ENCODE measurements at places on chromosomes 5 and 9.

GRCh38 chr5:158716668-158717067, 383.0 kb downstream of the EBF1 start:
- DNase-seq, result no peak

GRCh38 chr9:69319324-69320025, 5.5 kb upstream of the ENTREP1 start:
- no peak for DNase-seq

- no peak for DNase-seq
These were observed 95.8 kb downstream of the PLCXD3 start for GRCh38 chr5:41414598-41414997.

DNA sequence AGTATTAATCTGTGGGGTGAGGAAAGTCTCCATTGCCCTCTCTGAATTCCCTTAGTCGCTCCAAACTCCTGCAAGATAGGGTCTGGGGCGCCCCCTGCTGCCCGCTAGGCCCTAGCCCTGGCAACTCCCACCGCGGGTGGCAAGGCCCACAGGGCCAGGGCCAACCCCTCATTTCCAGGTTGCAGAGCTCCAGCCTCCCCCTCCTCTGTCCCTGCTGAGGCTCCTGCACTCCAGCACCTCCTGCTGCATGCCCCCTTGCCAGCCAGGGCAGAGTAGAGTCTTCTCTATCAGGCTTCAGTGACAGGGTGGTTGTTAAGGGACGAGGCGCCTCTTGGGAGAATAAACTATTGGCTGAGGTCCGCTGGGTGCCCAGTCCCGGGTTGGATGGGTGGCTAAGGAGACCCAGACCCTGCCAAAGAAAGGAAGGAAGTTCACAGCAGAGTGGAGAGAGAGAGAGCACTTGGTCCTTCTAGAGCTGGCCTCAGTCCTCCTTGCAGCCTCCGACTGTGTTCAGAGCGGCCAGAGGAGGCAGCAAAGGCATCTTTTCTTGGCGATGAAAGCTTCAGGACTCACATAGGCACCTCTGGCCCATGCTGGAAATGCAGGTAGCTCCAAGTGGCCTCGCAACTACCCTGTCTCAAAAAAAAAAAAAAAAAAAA, 45.6 kb downstream of the SAR1B start:
- peak; percentile 76 for DNase-seq

- DNase-seq, result no peak
These were observed 281.2 kb upstream of the RGMB start for GRCh38 chr5:98492258-98492657.

- no peak for DNase-seq
These were observed 84.5 kb upstream of the RAI14 start for GRCh38 chr5:34571677-34572041.

GRCh38 chr5:165722401-165722800, 2217.0 kb downstream of the MAT2B start:
- no peak for DNase-seq

DNA sequence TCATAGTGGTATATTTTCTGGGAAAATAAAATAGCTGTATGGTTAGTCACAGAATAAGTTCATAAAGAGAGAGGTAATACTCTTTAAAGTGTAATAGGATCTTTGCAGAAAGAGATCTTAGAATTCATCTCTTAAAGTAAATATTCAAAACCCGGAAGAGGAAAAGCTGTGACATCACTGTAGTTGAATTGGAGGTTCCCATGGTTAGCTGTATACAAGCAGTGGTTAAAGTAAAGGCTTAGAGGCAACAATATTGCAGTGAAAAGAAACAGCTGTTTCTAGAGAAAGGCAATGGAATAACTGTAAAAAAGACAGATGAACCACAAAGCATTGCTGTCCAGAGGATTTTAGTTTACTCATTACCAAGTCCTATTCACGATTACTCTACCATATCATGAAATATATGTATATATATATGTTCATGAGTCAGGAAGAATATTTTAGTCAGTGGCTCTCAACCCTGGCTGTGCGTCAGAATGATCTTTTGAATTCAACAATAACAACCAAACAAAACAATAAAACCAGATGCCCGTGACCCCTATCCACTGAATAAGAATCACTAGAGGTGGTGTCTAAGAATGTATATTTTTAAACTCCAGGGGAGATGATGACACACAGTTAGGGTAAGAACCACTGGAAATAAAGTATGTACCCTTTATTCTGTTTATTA, 4.7 kb downstream of the ERCC6L2 start:
- DNase-seq, result no peak

- peak; percentile 10 for DNase-seq
These were observed 22.0 kb upstream of the MAPK9 start for GRCh38 chr5:180313677-180314505.

- DNase-seq, result no peak
These were observed 51.9 kb upstream of the TCERG1 start for GRCh38 chr5:146395193-146395592.

GRCh38 chr9:121748074-121748473, 96.6 kb downstream of the DAB2IP start:
- no peak for DNase-seq

- DNase-seq, result no peak
These were observed 1269.9 kb downstream of the FOXD4L5 start for GRCh38 chr9:64015136-64015535.

DNA sequence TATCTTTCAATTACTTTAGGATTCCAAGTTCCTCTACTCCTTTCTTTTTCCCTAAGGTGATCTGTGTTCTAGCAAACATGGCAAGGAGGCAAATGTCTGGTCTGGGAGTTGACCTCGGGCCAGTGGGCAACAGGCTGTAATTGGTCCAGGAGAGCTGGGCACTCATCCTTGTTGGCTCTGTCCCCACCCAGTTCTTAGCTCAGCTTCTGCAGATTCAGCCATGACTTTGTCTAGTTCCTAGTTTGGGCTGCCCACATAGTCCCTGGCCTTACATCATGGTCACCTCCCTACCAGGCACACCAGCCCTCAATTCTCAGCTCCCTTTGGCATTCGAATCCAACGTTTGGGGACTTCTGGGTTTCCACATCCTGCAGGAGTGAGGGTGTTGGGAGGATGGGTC, 92.1 kb upstream of the DAP start:
- no peak for DNase-seq

DNA sequence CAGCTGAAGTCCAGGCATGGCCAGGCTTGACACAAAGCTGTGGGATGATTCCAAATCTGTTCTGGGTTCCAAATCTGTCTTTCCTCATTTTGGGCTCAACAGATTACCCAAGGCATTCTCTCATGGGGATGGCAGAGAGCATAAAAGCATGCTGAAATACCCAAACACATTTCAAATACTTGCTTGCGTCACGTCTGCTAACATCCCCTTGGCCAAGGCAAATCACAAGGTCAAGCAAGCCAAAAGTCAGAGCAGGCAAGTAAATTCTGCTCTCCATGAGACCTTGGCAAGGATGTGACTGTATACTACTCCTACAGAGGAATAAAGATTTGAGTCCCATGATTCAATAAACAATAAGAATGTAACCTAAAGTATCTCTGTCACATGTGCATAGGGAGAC, 306.7 kb downstream of the EPB41L4A start:
- DNase-seq, result no peak

DNA sequence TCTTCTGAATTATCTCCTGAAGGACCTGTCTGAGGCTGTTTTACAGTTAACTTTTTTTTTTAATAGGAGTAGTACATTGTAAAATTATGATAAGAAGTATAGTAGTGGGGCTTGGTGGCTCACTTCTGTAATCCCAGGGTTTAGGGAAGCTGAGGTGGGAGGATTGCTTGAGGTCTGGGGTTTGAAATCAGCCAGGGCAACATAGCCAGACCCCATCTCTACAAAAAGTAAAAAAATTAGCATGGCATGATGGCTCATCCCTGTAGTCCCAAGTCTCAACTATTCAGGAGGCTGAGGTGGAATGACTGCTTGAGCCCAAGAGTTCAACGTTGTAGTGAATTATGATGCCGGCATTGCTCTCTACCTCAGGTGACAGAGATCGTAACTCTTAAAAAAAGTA, 7.0 kb downstream of the IPO11 start:
- no peak for DNase-seq

DNA sequence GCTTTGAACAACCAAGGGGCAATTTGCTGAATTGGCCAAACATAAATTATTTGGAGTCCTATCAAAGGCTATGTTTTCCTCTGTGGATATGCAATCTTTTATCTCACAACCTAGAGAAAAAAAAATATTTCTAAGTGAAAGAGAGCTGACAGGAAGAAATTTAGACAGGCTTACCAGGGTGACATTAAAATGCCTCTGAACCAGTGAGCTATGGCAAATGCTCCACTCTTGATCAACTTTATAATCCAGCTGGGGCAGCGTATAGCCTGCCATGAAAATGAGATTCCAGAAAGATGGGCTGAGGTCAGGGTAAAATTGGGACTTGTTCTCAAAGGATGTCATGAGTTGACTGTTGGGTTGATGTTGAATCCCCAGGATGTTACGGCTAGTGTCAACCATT, 399.3 kb upstream of the TRPC7 start:
- no peak for DNase-seq

DNA sequence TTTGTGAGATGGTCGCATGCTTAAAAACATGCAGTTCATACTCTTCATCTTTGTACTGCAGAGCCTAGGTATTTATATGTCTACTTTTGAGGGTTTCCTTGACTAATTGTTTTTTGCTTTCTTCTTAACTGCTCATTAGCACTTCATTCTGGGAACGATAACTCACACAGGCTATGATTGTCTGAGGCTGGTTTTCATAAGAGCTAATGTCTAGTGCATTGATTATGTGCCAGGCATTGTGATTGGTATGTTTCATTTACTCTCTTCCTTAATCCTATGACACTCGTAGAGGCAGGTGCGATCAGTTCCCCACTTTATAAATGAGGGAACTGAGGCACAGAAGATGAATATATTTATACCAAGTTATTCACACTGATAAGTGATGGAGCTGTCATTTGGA, 93.6 kb downstream of the INSYN2B start:
- no peak for DNase-seq

DNA sequence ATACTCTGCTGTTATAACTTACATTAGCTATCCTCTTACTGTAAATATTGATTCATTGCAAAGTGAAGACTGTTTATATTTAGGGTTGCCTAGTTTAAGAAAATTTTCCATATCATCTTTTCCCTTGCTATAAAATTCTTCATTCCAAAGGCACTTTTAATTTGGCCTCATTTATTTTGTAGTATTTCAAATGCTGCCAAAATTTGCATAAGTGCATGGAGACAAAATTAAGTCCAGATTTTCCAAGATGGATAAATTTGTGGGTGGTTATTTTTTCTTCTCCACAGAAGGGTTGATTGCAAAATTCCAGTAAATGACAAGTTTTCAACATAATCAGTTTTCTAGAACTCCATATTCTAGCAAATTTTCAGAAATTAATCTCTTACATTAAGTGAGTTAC, 141.5 kb upstream of the MTAP start:
- no peak for DNase-seq

GRCh38 chr5:10354048-10354872, 765 bp downstream of the MARCHF6 start:
- no peak for DNase-seq
